Activated CD4-positive, alpha-beta T cell treated with anti-CD3 and anti-CD28 coated beads for 1 hour (primary cell): ENCODE measurements at places on chromosomes 7 and 10.

DNA sequence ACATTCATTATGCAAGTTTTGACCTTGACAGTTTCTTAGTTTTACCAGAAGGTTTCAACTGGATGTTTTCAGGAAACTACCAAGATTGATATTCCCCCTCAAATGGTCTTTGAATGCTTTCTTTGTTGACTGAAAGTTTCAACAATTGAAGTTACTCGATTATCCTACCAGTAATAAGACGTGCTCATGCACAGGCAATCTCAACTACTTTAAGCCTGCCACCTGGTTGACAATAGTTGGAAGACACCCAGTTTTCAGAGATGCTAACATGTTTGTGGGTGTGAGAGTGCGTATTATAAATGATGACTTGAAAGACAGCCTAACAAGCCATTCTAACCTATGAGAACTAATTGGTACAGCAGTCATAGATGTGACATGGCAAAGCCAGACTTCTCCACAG is 73.4 kb upstream of the ITPRID1 start:
- DNase-seq = no peak

GRCh38 chr10:122768389-122768745 is 68.7 kb upstream of the C10orf120 start:
- DNase-seq = no peak

DNA sequence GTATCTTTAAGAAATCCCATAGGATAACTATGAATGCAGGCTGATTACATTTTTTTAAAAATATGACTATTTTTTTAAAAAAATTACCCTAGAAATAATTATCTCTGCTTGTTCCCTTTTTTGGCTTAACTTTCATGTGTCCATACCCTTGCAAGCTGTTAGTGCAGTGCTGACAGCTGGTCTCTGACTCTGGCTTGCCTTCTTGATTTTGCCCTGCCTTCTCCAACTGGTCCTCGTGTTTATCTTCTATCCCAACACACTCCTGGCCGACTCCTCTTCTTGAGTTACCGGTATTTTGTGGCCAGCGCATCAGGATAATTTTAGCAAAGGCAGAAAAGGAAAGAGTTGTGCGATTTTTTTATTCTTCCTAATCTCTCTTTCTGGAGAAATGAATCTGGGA is 111.7 kb upstream of the STARD3NL start:
- no peak for DNase-seq

DNA sequence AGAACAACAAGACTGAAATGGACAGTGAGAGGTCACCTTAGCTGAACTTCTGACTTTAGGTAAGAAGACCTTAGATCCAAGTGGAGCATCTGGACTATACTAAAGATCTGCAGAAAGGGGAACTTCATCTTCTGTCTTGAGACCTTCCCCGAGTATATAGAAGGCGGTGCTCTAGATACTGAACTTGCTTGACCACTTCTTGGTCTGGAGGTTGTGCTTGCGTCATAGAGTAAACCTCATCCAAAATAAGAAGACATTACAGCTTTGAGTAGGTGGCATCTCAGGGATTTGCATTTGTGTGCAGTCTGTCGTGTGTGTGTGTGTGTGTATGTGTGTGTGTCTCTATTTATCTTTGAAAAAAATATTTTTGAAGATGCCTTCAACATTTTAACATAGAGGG is 157.5 kb downstream of the CHN2 start:
- DNase-seq = no peak

DNA sequence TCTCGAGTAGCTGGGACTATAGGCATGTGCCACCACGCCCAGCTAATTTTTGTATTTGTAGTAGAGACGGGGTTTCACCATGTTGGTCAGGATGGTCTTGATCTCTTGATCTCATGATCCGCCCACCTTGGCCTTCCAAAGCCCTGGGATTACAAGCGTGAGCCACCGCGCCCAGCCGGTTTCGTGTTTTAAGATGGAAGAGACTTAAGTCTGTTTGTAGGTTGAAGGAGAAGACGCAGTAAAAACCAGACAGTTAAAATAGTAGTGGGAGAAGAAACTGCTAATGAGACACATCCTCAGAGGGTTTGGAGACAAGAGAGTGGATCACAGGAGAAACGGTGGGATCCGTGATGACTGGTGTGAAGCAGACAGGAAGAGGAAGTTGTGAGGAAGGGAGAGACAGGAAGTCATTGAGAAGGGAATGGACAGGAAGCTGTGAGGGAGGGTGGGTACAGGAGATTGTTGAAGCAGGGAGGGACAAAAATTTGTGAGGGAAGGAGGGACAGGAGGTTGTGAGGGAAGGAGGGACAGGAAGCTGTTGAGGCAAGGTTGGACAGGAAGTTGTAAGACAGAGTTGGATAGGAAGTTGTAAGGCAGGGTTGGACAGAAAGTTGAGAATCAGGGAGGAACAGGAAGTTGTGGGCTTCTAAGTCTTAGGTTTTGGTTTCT is 115.5 kb downstream of the WDFY4 start:
- no peak for DNase-seq

DNA sequence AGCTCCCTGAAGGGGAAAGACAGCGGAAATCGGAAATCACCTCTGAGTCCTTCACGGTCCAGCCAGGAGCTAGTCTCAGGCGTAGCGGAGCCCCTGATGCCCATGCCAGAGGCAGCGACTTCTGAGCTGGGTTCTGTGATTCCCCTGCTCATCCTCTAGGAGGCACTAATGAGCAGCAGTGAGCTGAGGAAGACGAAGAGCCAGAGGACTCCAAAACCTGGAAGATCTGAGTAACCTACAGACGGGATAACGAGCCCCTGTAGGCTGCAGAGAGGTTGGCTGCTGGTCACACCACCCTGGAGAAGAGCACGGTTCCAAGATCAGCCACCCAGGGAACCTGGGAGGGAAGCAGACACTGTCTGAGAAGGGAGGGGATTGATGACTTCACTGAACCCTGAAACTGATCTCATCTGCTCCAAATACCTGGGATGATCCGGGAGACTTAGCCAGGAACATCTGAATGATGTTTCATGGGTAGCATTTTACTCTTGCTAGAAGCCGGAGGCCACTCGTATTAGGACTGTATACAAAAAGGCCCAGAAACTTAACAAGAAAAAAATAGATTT is 304.1 kb downstream of the PAXIP1 start:
- DNase-seq = no peak

DNA sequence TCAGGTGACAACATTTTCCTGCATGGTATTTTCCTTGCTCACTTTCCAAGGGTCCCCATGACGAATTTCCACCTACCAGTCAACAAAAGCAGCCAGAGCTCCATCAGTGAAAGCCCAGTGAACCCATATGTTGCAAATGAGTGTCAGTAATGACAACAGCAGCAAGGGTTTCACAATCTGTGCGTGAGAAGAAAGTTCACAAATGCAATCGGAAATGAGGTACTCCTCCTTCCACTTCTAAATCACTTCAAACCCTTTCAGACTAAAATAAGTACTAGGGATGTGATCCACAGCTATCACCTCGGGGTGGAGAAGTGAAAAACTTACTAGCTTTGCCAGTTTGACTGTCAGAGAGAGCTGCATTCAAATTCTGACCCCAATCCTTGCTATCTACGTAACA is 55.6 kb upstream of the BET1 start:
- DNase-seq = no peak

DNA sequence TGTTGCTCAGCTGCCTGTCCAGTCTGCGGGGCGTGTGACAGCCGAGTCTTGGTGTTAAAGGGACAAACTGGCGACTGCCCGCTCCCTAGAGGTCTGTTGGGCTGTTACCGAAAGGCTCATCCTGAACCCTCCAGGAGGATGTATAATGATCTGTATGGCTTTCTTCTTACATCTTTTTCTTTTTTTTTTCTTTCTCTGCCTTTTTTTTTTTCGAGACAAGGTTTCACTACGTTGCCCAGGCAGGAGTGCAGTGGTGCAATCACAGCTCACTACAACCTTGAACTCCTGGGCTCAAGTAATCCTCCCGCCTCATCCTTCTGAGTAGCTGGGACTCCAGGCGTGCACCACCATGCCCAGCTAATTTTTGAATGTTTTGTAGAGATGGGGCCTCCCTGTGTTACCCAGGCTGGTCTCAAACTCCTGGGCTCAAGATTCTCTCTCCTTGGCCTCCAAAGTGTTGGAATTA is 857 bp downstream of the INTS15 start:
- DNase-seq = no peak

- no peak for DNase-seq
Observed at GRCh38 chr7:37119296-37119860, 329.3 kb downstream of the ELMO1 start.

DNA sequence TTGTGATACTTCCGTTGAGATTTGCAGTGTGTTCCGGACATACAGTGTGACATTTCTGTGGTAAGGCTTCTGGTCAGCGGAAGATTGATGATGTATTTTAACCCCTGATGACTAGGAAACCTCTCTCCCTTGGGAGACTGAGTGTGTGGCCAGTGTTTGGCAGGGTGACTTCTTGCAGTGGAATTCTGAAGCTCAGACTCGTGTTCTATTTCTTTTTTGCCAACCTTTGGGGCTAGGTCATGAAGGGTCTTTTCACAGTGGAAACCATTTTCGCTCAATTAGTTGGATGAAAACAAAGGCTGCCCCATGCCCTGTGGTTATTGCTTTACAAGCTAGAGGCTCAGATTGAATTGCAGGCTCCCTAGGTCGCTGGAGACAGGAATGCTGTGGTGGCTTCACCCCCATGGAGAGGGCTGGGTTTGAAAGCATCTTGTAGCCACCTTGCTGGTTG is 288.9 kb downstream of the BBS9 start:
- no peak for DNase-seq

- no peak for DNase-seq
Observed at GRCh38 chr10:97407952-97408248, 6.8 kb upstream of the RRP12 start.

GRCh38 chr10:17175551-17175950 is 25.9 kb downstream of the TRDMT1 start:
- no peak for DNase-seq

- no peak for DNase-seq
Observed at GRCh38 chr7:16598015-16598414, 47.5 kb downstream of the ANKMY2 start.

GRCh38 chr10:111080224-111080623 is 3.4 kb downstream of the ADRA2A start:
- DNase-seq = no peak

DNA sequence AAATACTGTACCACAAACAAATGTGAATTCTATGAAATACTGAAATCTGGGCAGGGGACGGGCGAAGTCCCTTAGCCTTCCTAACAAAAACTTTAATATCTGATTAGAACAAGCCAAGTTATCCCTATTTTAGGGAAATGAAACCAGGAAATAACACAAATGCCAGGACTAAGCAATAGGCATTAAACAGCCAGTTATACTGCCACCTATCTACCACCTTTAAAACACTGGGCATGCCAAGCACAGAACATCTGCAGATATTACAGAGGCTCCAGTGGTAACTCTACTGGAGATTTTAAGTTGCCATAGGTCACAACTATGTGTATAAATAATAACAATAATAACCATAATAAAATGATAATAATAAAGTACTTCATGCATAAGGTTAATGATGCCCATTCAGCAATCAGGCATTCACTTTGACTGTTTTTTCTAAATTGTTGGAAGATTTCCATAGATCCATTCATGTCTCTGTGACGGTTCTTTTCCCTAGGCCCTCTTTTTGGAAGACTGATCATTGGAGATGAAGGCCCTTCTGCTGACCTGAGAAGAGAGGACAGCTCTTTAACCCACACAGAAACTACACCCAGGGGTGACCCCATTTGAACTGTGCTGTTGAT is 195.7 kb downstream of the CACNA2D1 start:
- DNase-seq = no peak

DNA sequence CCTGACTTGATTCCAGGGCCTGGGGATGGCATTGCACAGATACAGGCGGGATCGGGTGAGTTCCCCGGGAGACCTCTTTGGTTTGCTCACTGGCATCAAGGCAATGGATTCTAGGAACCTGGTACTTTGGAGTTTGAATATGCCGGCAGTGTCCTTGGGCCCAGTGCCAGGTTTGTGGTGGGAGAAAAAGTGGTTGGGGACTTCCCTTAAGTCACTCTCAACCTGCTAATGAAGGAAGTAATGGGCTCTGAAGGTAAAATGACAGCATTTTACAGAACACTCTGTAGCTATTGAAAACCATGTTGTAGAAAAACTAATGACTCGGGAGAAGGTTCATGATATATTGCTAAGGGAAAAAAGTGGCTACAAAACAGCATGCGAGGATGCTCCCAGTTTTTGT is 129.9 kb downstream of the CFAP58 start:
- no peak for DNase-seq

DNA sequence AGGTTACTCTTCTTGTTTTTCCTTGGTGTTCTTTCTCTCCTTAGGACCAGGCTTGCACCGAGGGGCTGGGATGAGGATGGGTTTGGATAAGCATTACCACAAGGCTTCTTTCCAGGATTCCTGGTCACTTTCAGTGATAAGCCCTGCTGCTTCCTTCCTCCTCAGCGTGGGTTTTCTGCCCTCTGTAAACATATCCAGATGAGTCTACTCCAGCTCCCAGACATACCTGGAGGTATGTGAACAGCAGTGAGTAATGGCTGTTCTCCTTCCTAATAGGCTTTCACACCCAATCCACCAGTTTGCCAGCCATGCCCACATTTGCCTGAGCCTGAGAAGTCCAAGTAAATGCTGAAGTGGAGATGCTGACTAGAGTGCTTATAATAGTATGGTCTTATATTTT is 229.8 kb upstream of the YAE1 start:
- no peak for DNase-seq

GRCh38 chr10:5958675-5959074 is 18.7 kb downstream of the IL15RA start:
- DNase-seq = no peak

DNA sequence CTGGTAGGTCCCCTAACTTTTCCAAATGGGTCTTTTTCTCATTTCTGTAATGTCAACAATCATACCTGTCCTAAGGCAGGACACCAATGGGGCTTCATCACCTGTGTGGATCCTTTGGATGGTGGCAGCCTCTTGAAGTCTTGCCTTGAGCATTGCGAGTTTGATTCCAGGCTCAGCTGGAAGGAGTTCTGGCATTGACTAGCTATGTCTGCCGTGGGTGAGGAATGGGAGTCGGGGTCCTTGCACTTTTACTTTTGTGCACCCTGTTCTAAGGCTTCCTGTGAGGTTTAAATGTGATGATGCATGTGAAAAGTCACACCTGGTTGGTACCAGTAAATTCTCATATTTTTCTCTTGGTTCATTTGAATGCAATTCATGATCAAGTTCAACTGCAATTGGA is 55.9 kb upstream of the CTBP2 start:
- no peak for DNase-seq

DNA sequence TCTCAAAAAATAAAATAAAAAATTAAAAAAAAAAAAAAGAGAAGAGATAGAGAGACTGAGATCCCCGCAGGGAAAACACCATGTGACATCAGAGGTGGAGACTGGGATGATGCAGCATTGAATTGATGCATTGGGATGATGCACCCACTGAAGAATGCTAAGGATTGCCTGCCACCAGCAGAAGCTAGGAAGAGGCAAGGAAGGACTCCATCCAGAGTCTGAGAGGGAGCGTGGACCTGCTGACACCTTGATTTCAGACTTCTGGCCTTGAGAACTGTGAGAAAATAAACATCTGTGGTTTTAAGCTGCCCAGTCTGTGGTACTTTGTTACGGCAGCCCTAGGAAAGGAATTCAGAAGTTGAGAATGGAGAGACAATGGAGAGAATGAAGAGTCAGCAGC is 89.8 kb upstream of the PRPS1L1 start:
- no peak for DNase-seq

- DNase-seq = no peak
Observed at GRCh38 chr10:30068492-30069223, 9.3 kb upstream of the JCAD start.

- no peak for DNase-seq
Observed at GRCh38 chr10:87546971-87547413, 42.3 kb downstream of the MINPP1 start.

- DNase-seq = no peak
Observed at GRCh38 chr7:38303866-38304265, 30.4 kb upstream of the TARP start.
